ENCODE measurements at places on chromosomes 1 and 21. TPM values are rescaled to one million over a fixed set of nuclear protein-coding genes. Genes with fewer than 3 reads are reported as not detected.
A peak's percentile ranks its signal among the peaks of the same experiment; 100 is the strongest.

DFFB gene
- 14.6 TPM for total RNA-seq

PARP1 gene
- total RNA-seq = 224 TPM

SYCP1 gene
- not detected for total RNA-seq

MAP3K6 gene
- total RNA-seq = 7.1 TPM

OR2T33 gene
- total RNA-seq = not detected

EXTL1 gene
- not detected for total RNA-seq

LMX1A gene
- not detected for total RNA-seq

EPHA8 gene
- total RNA-seq = not detected

DNA sequence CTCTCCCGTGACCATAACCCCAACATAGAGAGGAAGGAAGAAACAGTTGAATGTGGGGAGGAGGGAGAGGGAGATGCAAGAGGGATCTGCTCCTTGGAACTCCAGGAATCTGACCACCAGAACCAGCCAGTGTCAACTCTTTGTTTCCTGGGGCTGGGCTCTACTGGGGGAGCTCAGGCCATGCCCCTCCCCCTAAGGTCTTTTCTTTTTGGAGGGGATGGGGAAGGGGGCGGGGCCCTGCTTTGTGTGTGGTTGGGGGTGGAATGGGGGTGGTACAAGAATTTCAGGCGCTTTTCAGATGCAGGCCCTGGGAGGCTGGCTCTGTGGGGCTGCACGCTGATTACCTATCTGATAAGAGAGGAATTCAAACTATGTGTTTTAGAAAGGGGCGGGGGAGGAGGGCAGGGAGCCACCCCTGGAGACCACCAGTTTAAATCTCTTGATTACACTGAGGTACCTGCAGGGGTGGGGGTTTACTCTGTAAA lies 8.3 kb downstream of the LIN28A start:
- no peak for DNase-seq

DNA sequence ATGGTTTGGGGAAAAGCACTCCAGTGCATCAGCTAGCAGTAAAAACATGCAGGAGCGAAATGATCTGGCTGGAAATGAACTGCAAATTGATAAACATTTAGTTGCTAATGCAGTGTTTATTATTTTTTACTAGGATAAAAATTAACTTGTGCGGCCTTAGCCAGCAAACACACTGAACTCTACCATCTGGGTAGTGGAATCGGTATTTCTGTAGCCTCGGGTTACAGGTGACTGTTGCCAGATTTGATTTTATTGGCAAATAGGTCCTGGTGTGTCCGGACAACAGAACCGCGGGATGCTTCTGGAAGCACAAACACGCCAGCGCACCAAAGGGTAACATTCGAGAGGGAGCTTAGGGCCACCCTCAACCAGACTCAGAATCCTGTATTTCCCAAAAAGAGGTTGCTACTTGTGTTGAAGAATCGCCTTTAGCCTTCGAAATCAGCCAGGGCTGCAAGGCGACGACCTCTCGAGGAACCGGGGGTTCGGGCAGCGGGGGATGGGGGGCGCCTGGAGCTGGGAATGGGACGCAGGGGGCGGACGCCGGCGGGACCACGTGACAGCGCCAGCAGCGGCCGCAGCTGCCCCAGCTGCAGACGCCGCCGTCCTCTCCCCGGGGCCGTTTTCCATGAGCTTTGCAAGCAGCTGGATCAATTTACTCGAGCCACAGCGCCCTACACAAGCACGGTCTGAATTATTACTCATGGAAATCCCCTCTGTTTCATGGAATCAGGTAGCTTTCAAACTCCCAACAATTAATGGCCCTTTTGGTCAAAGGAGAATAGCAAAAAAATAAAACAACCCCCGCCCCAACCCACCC lies 158.8 kb downstream of the TOMM20 start:
- no peak for DNase-seq

- no peak for DNase-seq
Measured at GRCh38 chr1:63908016-63908415, 134.2 kb downstream of the ROR1 start.

- no peak for DNase-seq
Measured at GRCh38 chr1:95021119-95021518, 51.6 kb downstream of the ALG14 start.

GRCh38 chr21:39161064-39161463 lies 22.2 kb downstream of the PSMG1 start:
- DNase-seq = no peak

- DNase-seq = no peak
Measured at GRCh38 chr1:235298758-235299157, 29.2 kb downstream of the ARID4B start.

- DNase-seq = no peak
Measured at GRCh38 chr1:26857473-26858060, 5.4 kb upstream of the SFN start.

GRCh38 chr1:18766328-18766727 lies 93.1 kb downstream of the TAS1R2 start:
- no peak for DNase-seq

DNA sequence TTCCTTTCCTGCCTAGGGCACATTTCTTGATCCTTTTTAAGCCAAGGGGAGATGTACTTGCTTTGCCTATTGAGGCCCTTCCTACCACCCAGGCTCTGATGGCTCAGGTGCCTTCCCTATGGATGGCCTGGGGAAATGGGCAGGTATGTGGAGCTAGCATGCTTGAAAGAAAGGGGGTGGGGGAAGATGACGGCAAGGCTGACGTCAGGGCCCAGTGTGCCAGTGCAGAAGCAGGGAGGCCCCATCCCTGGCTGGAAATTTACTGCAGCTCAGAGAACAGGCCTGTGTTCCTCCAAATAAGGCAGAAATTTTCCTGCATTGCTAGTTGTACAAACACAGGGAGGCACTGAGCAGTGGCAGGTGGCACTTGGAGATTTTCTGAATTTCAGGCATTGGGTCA lies 453.2 kb upstream of the VAMP3 start:
- no peak for DNase-seq

DNA sequence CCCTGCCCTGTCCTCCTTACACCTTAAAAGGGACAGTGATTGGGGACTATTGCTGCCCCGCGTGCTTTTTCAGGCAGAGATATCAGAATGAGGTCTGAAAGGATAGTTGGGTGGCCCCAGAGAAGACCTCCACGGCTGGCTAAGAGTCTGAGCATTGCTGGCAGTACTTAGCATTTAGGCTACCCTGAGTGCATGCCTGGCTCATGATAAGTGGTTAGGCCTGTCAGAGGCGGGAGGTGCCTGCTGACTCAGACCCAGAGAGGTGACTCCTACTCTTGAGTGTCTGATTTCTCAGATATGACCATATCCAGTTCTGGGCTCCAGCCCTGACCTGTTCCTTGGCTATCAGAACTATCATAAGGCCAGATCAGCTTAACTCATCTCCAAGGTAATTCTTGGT lies 213.7 kb downstream of the PBX1 start:
- no peak for DNase-seq

DNA sequence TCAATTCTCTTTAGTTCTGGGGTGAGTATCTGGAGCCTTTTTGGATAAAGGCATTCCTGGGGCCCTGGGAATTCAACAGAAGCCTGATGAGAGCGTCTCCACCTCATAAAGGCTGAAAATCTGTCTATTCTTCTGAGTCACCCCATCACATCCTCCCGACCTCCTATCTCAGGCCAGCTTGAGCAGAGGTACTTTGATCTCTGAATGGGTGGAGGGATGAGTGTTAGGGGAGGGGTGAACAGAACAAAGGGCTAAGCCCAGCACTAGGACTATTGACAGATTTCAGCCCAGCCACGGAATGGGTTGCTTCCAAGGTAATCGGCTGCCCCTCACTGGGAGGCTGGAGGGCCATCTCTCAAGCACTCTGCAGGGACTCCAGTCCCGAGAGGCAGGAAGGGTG lies 2.5 kb upstream of the MYBPH start:
- no peak for DNase-seq

- no peak for DNase-seq
Measured at GRCh38 chr1:1106510-1107221, 9.2 kb downstream of the C1orf159 start.

DNA sequence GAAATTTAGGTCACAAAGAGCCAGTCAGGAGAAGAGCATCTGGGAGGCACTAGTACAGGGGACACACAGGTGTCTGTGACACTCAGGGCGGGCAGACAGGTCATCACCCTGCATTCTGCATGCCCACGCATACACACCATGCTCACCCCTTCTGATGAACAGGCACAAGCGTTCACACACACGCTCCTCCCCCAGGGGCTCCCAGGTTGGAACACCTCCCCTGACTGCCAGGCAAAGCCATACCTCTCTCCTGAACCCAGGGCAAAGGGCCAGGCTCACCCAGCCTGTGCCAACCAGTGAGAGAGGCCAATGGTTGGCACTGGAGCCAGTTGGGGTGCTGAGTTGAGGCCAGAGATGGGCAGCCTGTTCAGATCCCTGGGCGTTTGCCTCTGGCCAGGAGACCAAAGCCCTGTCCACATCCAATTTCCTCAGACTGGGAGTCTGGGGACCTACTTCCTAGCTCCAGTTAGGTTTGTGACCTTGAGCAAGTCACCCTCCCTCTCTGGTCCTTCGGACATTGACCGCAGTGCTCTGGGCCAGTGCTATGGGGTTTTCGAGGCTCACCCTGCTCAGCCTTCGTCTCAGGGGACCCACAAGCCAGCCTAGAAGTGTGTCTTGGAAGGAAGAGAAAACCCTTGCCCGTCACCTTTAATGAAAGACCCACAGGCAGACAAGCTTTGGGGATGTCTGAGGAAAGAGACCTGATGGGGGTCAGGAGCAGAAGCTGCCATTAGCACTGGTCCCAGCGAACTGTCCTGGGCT lies 5.8 kb upstream of the LAD1 start:
- DNase-seq = no peak

- DNase-seq = no peak
Measured at GRCh38 chr1:203227371-203228083, 1.9 kb downstream of the CHIT1 start.

GRCh38 chr1:101748077-101748476 lies 248.6 kb downstream of the OLFM3 start:
- no peak for DNase-seq

GRCh38 chr1:94787691-94788090 lies 32.5 kb upstream of the SLC44A3 start:
- DNase-seq = no peak

- no peak for DNase-seq
Measured at GRCh38 chr1:47213230-47213963, 18.6 kb downstream of the TAL1 start.

- DNase-seq = no peak
Measured at GRCh38 chr1:154406572-154406879, 1.4 kb downstream of the IL6R start.

GRCh38 chr1:32247983-32248889 lies 1.2 kb downstream of the FAM167B start:
- peak; percentile 65 for DNase-seq

- no peak for DNase-seq
Measured at GRCh38 chr1:21099034-21099868, 77.4 kb downstream of the EIF4G3 start.
